Omental fat pad (tissue), 4 donors: ENCODE measurements at places on chromosomes 16 and 17. TPM values are rescaled to one million over a fixed set of nuclear protein-coding genes. Genes with fewer than 3 reads are reported as not detected.

DNA sequence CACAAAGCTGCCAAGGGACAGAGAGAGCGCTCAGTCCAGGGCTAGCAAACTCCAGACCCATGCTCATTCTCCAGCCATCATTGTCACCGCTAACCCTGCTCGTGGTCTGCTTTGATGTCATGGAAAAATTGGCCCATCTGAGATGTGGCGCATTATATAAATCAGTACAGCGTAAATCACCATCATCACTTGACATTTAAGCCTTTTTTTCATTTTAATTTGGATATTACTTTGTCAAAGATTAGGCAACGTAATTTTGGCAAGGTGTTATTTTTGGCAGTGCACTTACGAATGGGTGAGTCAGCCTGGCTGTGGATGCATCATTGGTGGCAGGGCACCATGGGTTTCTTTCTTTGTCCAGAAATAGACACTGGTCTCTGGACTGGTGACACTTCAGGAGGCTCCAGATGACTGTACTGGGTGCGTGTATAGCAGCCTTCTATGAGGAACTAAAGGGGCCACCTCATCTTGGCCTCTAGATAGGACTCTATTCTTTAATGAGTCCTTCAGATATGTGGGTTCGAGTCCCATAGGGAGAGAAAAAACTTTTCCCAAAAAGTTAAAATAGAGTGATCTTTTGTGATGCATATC lies 166.3 kb downstream of the MSI2 start:
- DNase-seq, result no peak

DNA sequence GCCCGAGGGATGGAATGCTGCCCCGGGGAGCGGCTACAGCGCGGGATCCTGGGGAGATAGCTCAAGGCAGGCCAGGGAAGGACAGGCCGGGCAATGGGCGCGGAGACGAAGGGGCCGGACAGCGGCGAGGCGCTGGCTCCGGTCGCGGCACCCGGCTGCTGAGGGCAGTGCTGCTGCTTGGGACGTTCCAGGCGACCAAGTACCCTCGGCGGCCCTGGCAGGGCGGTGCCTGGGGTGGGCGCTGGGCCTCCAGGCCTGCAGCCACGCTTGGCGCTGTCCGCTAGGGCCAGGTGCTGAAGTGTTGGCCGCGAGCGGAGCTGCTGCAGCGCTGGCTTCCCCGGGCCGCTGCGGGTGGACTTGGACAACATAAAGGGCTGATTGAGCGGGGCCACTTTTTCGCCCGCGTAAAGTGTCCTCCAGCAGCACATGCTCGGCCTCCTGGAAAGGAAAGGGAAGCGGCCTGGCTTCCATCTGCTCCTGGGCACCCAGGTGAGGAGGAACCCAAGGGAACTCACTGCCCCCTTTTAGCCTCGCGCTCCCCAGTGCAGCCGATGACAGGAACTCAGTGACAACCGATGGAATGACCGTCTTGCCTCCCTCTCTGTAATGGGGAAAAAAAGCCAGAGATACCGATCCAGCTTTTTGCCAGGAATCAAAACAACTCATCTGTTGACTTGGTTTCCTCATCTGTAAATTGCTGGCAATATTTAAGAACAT lies 23.7 kb downstream of the CLEC3A start:
- no peak for DNase-seq

DNA sequence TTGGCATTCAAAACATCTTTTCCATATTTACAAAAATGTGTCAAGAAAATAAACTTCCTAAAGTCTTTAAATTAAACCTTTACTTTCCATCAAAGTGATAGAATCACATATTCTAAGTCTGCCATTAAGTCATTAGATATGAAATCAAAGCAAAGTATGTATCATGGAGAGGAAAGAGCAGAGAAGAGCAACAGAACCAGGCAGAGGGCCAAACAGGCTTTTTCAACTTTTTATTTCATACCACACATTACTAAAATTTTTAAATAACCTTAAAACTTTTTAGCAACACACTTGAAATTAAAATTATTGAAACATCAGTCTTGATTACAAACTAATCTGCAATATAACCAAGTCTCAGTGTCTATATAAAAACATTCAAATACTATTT lies 13.8 kb downstream of the SIAH1 start:
- no peak for DNase-seq

DNA sequence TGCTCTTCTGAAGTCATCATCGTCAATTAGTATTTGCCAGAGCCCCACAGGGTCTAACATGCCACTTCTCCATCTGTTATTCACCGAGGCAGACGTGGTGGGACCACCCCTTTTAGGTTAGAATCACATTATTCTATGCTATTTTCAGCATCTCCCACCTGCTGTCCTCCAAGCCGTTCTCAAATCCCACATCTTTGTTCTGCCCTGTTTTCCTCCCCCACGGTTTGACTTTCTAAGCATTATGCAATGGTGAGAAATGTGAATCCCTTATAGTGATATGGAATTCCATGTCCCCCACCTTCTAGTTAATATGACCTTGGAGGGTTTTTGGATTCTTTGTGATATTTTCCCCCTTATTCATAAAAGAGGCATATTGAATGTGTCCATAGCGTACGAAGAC lies 634.1 kb upstream of the RBFOX1 start:
- DNase-seq, result no peak

DNA sequence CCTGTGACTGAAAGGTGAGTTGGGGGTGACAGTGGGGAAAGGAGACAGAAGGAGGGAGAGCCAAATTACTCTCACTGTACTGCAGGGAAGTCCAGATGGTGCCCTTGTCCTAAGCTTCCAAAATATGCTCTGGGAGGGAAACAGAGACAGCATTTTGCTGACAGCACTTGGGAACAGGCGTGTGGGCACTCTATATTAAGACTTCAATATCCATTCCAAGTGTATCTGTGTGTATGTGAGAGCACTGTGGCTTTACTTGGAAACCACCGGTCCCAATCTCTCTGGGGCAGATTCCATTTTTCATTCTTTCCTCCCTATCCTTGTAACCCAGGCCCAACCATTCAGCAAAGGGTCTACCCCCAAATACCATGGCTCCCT lies 407.3 kb downstream of the UTP18 start:
- DNase-seq, result no peak

DNA sequence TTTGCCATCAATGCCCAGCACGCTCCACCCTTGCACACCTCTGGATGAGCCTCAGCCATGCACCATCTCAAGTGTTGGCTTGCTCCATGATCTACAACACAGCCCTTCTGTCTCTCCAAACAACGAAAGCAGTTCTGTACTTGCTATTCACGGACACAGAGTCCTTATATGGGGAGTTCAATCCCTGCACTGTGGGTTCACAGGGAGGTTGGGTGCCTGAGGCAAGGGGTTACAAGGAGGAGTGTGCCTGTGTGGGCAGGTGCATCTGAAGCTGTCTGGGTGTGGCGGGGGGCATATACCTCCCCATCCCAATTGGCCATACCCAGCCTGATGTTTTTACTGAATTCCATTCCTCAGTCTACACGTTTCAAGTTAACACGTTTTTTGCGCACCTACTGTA lies 5.6 kb downstream of the RUNDC3A start:
- no peak for DNase-seq

GRCh38 chr16:12758031-12758669 lies 45.5 kb downstream of the CPPED1 start:
- no peak for DNase-seq

DNA sequence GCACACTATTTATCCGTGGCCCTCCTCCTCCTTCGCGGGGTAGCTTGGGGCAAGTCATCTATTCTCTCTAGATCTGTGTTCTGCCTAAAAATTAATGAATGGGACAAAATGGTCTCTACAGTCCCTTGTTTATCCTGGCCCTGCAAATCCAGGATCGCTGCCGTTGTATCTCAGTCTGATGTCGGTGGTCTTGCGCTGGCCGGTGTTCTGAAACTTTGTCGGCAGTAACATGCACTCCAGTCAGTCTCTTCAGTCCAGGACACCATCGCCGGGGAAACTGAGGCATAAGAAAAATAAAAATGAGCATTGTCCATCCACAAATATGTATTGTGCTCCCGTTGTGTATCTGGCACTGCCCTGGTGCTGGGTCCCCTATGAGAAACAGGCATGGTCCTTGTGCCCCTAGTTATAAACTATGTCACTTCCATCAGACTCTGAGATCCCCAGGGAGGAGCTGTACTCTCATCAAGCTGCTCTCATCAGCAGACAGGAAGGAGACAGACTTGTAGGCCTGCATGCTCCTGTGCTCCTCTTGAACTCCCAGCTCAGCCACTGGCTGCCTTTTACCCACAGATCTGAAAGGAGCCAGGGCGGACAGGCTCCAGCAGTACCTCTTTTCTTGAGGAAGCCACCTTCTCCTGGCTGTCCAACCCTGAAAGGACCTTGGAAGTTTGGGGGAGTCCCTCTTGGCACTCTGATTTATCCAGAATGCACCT lies 13.7 kb upstream of the CA4 start:
- DNase-seq, result no peak

- DNase-seq, result no peak
These were observed 867.7 kb upstream of the EEF2KMT start for GRCh38 chr16:5965321-5965720.

GRCh38 chr16:89898201-89898967 lies 20.3 kb upstream of the MC1R start:
- no peak for DNase-seq

DNA sequence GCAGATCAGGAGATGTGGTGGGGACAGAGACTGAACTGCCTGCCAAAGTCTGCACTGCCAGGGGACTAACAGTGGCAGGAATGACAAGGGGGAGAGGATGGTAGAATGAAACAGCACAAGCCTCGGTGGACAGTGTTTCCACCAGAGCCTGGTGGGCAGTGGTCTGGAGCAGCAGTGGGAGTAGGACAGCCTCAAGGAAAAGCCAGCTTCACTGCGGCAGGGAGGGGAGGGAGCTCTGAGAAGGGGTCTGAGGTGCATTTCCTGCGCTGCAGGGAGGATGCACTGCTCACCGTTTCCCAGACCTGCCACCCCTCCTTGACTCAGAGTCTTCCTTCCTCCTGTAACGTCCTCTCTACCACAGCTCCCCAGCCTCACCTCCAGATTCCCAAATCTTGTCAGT lies 33.8 kb downstream of the MARCHF10 start:
- DNase-seq, result no peak

GRCh38 chr17:67959510-67959909 lies 36.8 kb downstream of the C17orf58 start:
- no peak for DNase-seq

GRCh38 chr17:63504261-63504660 lies 18.9 kb upstream of the KCNH6 start:
- no peak for DNase-seq

DNA sequence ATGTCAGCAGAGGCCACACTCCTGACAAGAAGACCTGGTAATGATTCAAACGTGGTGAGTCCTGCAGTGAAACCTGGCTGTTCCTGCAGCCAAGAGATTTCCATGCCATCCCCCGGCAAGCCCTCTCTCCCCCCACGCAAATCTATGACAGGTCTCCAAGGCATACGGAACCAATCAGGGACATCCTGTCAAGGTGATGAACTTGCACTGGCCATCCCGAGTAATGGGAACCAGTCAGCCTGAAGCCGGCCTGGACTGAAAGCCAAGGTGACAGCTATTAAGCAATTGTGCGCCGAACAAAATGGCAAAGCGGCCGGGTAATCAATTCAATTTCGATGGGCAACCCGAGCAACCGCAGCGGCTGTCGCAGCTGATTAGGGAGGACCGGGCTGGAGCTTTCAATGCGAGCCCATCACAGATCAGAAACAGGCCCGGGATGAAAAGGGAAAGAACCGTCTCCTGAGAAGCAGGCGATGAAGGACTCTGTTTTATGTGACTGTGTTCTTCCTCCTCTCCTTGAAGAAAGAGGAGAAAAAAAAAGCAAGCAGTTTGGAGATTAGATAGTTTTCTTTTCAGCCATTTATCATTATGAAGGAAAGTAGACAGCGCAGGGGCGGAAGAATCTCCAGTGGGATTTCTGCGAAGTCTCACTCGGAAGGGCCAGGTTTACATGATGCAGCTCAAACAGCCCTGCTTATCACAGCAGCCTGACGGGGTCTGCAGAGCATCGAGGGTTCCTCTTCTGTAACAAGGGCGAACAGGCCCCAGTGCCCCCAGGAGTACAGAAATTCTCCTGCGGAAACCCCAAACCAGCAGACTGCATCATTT lies 35.2 kb downstream of the TBX4 start:
- no peak for DNase-seq

GRCh38 chr17:28719021-28719433 lies 758 bp upstream of the RPL23A start:
- DNase-seq, result no peak

DNA sequence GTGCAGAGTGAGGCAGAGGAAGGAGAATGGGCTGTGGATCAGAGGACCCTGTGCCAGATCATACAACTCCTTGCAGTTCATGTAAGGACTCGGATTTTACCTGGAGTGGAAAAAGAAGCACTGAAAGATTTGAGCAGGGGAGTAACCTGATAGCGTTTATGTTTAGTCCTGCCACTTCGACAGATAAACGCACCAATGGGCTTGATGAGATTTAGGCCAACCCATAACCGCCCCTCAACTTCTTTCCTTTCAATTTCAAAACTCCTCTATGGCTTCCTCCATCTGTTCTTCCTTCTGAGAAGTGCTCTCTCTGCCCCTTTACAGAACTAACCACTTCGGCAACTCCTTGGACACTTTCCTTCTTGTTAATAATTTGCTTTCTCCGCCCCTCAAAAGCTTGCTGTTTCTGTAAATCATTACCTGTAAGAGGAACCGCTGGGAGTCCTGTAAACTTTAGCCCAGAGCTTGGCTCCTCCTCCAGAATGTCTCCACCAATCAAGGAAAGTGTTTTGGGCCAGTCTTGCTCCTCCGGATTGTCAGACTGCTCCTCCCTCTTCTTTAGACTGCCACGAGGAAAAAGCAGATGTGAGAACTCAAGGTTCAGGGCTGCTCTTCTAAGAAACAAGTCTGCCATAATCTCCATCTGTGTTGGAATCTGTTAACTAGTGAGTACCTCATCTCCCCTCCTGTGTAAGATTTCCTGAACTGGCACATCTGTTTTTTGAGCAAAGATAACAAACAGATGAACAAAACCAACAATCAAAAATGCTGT lies at the start of gene ACSM3:
ACSM3 (plus strand) TSS at position 554 of the 772 bp plus-strand sequence. CDS start 6,021 bp downstream, outside the sequence.
- no peak for DNase-seq

MAPT gene
- 18.2 TPM for total RNA-seq

IL17C gene
- not detected for total RNA-seq

GPR179 gene
- not detected for total RNA-seq

CISD3 gene
- total RNA-seq, result 17.1 TPM

ACAP1 gene
- 3.3 TPM for total RNA-seq

CTRB2 gene
- total RNA-seq, result not detected

FOXK2 gene
- total RNA-seq, result 61.0 TPM

TPSG1 gene
- 1.3 TPM for total RNA-seq

KCNH6 gene
- not detected for total RNA-seq
